ENCODE measurements at places on chromosomes 1 and 21. TPM values are rescaled to one million over a fixed set of nuclear protein-coding genes. Genes with fewer than 3 reads are reported as not detected.

The RUNX3 gene
- 1.6 TPM for polyA plus RNA-seq

The GPR161 gene
- 29.3 TPM for polyA plus RNA-seq

The TTC22 gene
- polyA plus RNA-seq = 3.7 TPM

The GJB4 gene
- polyA plus RNA-seq = 0.06 TPM

The RHBDL2 gene
- 1.9 TPM for polyA plus RNA-seq

The RCSD1 gene
- polyA plus RNA-seq = 21.5 TPM

The KLF17 gene
- polyA plus RNA-seq = 0.04 TPM

The TMCO4 gene
- 20.9 TPM for polyA plus RNA-seq

The TRAF5 gene
- polyA plus RNA-seq = 27.7 TPM

The SPRR2B gene
- polyA plus RNA-seq = not detected

The PRR9 gene
- polyA plus RNA-seq = not detected

The COL24A1 gene
- 21.8 TPM for polyA plus RNA-seq

Data from left lung (tissue), 14 donors.